ENCODE measurements at places on chromosomes 12 and 14.
A peak's percentile ranks its signal among the peaks of the same experiment; 100 is the strongest.

GRCh38 chr12:3199551-3200031, 122.4 kb downstream of the TSPAN9 start:
- peak; percentile 77 for DNase-seq

- peak; percentile 64 for DNase-seq
Observed at GRCh38 chr14:92759300-92759678, 10.9 kb upstream of the LGMN start.

DNA sequence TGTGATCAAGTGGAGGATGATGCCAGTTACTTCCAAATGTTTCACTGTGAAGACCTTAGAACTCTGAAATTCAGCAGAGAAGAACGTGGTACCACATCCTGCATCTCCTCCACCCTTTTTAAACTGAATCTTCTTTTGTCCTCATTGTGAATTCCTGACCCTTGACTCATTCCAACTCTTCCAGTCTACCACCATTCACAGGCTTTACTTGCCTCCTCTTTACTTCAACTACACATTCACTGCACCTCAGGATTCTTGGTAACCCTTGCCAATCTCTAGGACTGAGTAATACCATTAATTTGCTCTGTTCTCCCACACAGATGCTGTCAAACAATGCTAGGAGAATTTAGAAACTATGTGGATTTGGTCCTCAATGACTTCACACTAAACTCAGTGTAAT, 37.3 kb downstream of the PPP1R12A start:
- no peak for DNase-seq

GRCh38 chr12:108939594-108939993, 59.7 kb downstream of the DAO start:
- DNase-seq: no peak

DNA sequence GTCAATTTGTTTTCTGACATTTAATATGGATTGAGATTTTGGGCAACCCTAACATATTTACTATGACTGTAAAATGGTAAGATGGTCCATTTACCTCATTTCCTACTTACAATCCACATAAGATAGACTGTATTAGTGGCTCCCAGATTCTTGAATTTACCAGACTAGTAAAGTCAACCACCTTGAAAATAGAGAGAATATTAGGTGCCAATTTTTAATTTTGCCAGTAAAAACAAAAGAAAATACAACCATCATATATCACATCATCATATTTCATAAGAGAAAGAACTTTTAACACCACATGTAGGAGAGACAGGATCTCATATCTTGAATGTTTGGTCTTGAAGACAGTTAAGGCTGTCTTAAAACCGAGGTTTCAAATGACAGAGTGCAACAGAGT, 7.7 kb upstream of the FBLN5 start:
- no peak for DNase-seq

DNA sequence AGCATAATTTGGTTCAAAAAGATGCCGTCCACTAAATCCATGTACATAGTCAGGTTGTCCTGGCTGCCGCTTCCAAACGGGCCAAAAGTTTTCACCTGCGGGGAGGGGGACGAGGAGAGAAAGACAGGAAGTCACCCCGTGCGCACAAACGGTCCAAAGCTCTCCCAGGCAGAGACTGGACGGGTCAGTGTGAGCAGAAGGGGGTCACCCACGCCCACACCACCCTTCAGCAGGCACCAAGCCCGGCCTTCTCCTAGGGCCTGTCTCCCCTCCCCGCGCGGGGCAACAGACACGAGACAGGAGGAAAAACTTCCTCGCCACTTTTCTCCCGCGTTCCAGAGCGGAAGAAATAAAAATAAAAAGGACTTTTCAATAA, 888 bp downstream of the CCDC88C start:
- DNase-seq: no peak

DNA sequence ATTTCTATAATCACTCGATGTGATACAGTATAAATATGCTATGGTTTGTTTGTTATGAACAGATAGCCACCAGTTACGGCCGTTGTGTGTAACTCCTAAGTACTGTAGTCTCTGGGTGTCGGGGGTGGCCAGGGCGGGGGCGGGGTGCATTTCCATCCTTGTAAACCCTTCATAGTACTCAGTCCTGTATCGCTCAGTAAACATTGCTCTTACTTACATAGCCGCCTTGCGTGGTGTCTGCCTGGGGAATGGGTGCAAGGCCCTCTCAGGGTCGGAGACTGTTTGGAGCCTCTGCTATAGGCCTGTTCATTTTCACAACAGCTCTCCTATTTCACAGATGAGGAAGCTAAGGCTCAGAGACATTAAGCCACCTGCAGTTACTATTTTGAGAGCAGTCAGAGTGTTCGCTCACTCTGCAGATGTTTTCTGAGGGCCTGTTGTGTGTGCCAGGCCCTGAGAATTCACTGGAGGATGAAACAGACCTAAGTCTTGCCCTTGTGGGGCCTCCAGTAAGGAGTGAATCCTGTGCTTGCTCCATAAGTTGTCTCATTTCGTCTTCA, 42.5 kb downstream of the JDP2 start:
- no peak for DNase-seq

- DNase-seq: peak; percentile 20
Observed at GRCh38 chr12:78917513-78917912, 52.9 kb downstream of the SYT1 start.

DNA sequence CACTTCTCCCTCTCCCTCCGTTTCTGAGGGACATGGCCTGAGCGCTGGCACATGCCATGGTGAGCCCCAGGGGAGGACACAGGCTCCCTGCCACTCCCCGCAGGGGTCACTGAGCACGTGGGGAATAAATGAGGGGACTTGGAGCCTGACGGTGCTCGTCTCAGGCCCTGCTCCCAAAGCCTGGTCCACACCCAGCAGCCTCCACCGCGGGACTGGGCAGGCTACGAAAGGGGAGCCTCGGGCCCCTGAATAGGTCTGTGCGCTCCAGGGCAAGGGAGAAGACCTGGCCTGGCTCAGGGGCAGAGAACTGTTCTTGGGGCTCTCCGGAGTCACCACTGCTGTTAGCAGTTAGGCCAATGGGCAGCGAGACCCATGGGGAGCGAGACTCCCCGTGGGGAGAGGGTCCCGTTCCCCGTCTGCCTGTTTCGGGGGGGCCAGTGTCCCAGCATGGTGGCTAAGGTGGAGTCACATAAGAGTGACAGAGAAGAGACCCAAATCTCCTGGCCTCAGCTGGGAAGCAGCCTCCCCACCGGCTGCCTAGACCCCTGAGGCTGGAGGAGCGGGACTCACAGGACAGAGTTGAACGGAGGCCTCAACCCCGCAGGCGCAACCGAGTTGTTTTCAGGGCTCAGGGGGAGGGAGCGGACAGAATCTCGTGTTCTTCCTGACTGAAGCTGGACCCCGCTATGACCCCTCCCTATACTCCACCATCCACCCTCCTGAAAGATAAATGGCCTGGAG, 329.8 kb upstream of the SFSWAP start:
- peak; percentile 12 for DNase-seq

- DNase-seq: no peak
Observed at GRCh38 chr14:64825509-64825908, 54.2 kb downstream of the SPTB start.

DNA sequence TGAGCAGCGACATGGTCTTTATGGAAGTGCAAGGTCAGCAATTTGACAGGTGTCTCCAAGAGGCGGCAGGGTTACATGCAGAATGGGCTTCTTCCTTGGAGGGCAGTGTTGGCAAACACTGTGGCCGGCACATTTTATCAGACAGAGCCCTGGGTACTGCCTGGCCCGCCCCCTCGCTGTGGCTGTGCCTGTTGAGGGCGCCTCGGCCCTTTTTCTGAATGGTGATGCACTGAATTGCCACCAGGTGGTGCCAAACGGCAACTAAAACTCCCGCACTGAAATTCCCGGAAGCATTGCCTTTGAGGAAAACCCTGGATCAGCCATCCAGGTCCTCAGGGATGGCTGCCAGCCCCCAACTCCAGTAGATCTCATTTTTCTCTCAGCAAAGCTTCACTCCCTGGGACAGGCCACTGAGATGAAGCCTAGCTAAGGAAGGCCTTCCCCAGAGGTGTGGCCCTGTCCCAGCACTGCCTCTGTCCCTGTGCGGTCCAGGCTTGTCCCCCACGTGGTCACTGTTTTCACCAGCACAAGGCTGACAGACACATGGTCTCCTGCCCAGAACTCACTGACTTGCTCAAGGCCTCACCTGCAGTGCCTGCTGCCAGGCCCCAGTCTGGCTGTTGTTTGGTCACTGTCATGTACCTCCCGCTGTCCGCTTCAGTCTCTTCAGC, 73.6 kb downstream of the TESC start:
- peak; percentile 75 for DNase-seq

DNA sequence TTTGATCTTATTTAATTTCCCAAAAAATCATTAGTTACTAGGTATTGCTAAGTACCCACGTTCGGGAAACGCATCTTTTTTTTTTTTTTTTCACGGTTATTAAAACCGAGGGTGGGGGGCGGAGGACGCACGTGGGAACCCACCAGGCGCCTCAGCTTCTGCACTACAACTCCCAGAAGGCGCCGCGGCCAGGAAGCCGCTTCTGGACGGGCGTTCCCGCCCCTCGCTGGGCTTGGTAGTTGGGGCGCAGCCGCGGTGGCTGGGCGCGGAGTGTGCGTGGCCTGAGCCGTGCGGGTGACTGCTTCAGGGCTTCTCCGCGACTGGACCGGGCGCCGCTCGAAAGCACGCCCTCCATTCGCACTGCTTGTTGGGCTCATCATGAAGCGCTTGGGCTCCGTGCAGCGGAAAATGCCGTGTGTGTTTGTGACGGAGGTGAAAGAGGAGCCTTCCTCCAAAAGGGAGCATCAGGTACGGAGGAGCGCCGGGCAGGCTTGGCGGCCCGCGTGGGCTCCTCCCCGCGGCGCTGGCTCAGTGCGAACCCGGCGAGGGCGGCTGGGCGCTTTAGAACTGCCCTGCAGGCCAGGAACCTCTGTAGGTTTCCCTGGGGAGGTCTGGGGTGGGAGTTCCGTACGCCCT, 6.2 kb upstream of the C12orf50 start:
- peak; percentile 87 for DNase-seq

GRCh38 chr14:106522990-106523389, 996.6 kb downstream of the TMEM121 start:
- no peak for DNase-seq

GRCh38 chr12:131830335-131830913, 2.2 kb downstream of the MMP17 start:
- DNase-seq: peak; percentile 82

DNA sequence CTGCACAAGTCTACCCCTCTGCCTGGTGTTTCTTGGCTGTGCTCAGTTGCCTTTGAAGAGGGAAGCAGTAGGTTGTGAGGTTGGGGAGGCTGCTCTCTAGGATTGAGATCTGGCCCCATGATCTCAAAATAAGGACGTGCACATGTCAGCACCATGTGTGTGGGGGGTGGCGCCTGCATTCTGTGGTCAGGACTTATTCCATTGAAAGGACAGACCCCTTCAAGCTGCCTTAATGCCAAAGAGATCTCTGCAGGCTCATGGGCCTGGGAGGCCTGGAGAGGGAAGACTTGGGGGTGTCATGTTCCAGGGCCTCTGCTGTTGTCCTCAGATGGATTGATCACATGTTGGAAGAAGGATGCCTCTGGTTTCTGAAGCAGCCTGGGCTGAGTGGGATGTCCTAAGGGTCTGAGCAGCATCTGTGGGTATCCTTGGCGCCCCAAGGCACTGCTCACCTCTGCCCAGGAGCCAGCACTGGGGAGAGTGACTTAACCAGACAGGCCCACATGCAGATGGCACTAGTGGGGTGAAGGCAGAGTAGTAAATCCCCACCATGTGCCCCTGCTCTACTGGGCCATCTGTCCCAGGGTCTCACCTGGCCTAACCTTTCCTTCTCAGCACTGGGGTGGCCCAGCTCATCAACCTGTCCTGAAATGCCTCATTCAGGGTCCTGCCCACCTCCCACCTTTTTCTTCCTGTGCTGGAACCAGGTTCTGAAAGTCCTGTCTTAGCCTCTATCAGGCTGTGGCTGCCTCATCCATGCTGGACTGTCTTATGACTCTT, 118.9 kb downstream of the ADGRD1 start:
- no peak for DNase-seq

DNA sequence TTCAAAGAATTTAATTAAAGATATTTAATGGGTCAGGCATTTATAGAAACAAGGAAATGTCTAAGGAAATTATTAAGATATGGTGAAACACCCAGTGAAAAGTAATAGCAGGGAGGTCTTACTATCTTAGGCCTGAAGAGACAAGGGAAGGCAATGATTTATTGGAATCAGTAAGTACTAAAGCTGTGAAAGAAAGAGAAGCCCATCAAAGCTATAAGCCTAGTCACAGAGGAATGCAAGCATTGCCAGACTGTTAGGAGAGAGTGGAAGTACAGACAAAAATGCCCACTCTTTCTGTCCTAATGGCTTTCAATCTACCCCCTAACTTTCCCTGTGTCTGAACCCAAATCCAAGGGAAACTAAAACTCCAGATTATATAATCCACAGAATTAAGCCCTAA, 69.2 kb upstream of the PIK3C2G start:
- no peak for DNase-seq

GRCh38 chr12:13127444-13127843, 24.0 kb upstream of the GSG1 start:
- no peak for DNase-seq

GRCh38 chr14:60656686-60657455, 7.6 kb upstream of the SIX1 start:
- peak; percentile 25 for DNase-seq

DNA sequence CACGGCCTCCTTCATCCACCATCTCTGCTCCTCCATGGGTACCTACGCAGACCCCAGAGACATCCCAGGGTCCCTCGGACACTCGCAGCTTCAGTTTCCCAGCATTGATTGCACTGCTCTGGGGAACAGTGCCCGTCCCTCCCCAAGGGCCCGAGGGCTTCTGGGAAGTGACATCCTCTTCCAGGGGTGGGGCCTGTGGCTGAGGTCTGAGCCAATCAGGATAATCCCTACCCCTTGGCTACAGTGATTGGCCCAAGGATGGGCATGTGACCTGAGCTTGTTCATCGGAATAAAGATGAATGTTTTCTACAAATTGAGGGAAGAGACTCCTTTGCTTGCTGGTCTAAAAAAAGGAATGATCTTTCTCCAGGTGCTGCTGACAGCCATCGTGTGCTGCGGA, 37.3 kb upstream of the MYL2 start:
- DNase-seq: peak; percentile 75

- no peak for DNase-seq
Observed at GRCh38 chr12:50018154-50018553, 7.1 kb downstream of the RACGAP1 start.

- DNase-seq: peak; percentile 31
Observed at GRCh38 chr12:106246891-106247673, 738 bp downstream of the CKAP4 start.

DNA sequence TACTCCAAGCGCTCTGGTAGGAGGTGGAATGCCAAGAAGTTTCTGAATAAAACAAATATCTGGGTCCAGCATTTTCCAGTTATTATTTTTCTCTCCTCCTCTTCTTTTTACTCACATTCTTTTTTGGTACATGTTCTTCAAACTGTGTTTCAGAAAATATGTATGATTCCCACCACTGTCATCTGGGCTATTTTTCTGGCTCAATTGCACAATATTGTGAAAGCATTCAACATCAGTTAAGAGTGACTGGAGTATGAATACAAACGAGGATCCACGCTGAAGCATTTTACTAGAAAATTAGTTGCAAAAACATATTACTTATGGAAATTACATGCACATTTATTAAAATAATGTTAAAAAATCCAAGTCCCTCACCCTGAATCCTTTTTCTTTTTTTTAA, 61.5 kb downstream of the KCNMB4 start:
- DNase-seq: no peak

Data from head of caudate nucleus (tissue), 42 donors.